ENCODE measurements at places on chromosomes 6 and 20.

- no peak for DNase-seq
Observed at GRCh38 chr6:52019092-52019491, 68.3 kb downstream of the PKHD1 start.

DNA sequence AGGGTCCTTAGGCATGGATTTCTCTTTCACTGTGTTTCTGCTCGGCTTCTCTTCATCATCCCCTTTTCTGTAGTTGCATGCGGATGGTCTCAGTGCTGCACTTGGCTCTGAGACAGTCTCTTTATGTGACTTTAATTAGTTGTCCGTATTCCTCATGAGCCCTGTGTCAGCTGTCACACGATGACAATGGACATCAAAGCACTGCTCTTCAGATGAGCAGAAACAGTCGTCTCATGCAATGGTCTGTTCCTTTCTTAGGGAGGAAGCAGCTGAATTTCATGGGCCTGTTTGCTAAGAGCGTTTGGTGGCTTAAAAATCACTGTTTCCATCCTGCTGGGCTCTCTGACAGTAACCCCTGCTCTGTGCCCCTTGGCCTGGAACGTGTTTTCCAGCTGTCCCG, 64.9 kb downstream of the SYTL3 start:
- no peak for DNase-seq

DNA sequence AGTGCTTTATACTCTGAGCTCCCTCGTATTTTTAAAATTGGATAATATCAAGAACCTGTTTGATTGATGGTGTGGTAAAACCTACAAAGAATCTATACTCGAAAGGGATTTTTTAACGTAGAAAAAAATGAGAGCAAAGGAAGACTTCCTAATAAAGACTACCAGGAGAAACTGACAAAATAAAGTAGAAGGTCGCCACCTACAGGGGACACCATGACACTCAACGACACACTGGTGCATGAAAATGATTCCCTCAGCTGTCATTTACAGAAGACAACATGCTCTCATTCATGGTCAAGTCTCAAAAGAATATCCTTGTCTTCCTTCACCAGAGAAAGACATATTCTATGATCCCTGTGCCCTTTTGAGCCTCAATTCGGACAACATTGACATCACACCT, 10.1 kb upstream of the NHSL1 start:
- peak; percentile 44 for DNase-seq

DNA sequence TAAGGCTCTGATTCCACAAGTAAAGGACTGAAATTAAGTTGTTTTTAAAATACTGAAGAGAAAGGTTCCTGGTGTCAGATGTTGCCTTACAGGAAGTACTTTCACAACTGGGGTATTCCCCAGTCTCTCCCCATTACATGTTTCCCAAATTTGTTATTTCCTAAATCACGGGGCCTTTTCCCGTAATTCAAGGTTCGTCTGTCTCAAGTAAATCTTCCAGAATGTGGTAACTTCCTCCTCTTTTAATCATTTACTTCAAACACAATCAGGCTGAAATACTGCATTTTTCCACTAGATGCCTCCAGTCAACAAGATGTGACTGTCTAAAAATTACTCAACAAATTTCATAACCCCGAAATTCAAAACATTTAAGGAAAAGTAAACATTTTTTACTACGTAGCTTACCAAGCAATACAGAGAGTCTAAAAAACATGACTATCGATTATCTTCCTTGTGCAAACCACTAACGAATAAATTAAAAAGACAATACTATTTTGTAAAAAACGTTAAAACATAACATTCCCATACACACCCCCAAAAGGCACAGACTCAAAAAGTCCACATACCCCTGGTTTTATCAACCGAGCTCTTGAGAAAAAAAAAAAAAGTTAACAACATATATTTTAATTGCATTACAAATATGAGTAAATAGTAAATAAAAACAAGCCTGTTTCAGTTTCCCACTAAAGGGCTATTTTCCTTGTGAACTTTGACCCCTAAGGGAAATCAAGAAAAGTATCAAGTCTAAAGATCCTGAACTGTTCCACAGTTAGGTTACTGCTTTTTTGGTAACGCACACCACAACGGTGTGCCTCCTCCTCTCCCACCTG, 1.7 kb downstream of the SOD2 start:
- DNase-seq = peak; percentile 79

DNA sequence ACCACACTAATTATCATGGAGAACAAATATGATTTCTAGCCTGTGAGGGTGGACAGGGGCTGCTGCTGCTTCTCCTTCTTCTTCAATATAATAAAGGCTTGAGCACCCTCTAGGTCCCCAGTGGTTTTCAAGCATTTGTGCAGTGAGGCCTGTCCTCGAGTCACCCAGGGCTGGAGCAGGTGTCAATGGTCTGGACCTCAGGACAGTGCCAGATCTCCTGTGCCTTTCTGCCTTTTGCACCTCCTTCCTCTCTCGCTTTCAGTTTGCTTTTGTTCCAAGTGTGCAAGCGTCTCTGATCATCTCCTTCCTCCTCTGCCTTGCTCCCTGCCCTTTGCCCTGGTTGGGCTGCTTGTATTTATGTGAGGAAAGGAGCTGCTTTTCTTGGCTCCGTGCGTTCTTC, 152.2 kb upstream of the SYNDIG1 start:
- DNase-seq = no peak

DNA sequence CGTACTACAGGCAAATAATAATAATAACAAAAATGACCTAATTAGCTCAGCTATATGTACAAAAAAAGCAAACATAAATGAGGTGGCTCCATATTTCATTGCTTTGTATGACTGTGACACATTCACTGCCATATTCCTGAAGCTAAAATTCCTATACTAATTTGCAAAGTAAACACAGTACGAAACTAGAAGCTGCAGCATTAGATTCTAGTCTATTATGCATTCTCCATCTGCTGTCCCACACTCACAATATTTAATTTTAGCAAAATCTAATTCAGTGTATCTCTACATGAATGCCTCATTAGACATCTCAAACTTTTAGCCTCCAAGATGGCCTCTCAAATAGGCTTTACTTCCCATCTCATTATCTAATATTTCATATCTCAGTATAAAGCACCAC, 55.1 kb downstream of the ATG5 start:
- DNase-seq = no peak

DNA sequence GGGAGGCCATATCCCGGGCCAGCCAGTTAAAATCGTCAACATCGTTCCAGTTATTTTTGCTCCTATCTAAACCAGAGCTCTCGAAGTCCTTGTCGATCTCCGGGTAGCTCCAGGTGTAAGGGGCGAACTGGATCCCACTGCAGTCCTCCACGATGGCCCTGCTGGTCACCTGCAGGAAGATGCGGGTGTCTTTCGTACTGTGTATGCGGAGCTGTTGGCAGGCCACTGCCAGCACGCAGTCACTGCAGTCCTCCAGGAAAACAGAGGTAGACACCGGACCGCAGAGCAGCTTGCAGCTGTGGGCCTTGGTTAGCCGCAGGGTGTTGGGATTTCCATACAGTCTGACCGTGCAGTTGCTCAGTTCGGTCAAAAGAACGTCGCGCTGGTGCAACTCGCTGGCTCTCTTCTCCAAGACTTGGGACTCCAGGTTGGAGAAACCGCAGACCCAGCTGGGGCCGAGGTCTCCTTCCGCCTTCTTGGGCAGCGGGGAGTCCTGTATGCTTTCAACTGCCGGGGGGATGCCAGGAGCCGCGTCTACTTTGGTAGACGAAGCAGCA, 742 bp downstream of the TBCC start:
- DNase-seq = no peak

DNA sequence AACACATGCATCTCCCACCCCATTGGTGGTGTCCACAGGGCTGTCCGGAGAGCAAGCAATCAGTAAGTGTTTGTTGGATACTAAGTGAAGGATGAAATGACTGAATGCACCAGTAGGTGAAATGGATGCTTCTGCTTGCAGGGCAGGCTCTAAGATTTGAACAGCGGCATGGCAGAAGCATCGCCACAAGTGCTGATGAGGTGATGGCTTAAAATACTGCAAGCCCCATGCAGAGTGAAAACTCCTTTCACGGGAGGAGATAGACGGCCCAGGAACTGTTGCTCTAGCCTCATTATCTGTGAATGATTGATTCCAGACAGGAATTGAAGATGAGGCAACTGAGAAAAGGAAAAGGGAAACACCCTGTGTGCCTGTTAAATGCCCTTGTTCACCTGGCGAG, 158.9 kb downstream of the LY86 start:
- DNase-seq = no peak

GRCh38 chr6:167345348-167345747, 20.5 kb downstream of the TTLL2 start:
- no peak for DNase-seq

- no peak for DNase-seq
Observed at GRCh38 chr20:4763261-4763660, 41.6 kb downstream of the PRND start.

- DNase-seq = no peak
Observed at GRCh38 chr6:167702241-167702827, 124.4 kb upstream of the AFDN start.

DNA sequence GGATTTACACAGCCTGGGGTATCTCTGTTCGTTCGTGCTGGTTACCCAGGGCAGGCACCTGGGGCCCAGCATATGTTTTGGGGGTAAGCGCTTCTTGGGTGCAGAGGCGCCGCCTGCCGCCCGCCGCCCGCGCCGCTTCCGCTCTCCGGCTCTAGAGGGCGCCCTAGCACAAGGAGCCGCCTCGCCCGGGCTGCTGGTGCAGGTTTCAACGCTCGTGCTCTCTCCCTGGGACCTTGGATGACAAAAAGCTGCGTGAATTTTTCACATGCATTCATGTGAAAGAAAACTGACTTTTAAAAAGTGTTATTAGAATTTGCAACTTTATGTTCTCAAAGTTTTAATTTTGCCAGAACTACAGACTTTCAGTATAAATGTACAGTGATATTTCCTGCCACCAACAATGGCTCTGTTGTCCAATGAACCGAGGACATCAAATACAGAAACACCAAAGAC, 32.5 kb downstream of the PRR18 start:
- peak; percentile 34 for DNase-seq

- DNase-seq = peak; percentile 6
Observed at GRCh38 chr6:157891544-157892362, 68.7 kb downstream of the SNX9 start.

GRCh38 chr6:142637624-142638351, 307.2 kb downstream of the HIVEP2 start:
- DNase-seq = no peak

DNA sequence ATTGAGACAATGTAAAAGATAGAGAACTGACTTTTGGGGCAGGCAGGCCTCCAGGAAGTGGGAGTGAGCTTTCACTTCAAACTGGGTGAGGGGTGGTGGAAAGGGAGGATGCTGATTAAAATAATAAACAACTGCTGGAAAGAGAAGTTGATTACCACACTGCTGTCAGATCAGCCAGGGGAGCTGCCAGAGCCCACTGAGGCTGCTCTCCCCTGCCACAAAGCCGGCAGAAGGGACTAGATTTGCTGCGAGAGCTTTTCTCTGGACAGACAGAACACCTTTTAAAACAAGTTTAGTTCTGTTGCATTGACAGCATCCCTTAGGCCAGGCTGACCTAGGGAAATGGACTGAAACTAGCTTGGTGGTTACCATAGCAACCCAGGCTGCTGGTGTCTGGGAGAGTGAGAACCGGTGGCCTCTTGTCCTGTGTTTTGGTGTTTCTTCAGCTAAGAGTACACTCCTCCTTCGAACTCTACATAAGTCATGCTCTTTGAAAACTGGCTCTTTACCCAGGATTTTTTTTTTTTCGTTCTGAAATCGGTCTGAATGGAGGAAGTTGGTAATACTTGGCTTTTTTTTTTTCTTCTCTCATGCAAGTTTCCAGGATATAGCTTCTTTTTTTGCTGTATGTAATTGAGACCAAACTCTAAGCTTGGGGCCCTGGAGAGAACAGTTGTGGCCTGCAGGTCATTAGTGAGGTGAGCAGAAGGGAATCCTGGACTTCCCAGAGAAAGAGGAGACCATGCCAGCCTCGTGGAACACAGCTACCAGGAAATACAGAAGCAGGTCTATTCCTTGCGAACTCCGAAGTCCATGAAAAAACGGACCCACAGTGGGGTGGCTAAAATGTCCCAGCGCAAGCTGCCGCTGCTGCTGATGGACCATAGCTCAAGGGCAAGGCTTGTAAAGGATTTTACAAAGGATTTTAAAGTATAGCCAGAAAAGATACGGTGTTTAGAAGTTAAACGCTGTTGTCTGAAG, 374.4 kb downstream of the UTRN start:
- DNase-seq = peak; percentile 30

GRCh38 chr6:142827991-142828390, 117.0 kb downstream of the HIVEP2 start:
- no peak for DNase-seq

- no peak for DNase-seq
Observed at GRCh38 chr20:5719861-5720403, 30.3 kb upstream of the SHLD1 start.

- peak; percentile 95 for DNase-seq
Observed at GRCh38 chr6:137892271-137892708, 25.2 kb downstream of the TNFAIP3 start.

- DNase-seq = peak; percentile 60
Observed at GRCh38 chr6:113591896-113592827, 265.0 kb upstream of the MARCKS start.

- DNase-seq = no peak
Observed at GRCh38 chr6:103784117-103784516, 1075.6 kb downstream of the HACE1 start.

GRCh38 chr6:75849329-75850025, 100.4 kb downstream of the MYO6 start:
- no peak for DNase-seq

DNA sequence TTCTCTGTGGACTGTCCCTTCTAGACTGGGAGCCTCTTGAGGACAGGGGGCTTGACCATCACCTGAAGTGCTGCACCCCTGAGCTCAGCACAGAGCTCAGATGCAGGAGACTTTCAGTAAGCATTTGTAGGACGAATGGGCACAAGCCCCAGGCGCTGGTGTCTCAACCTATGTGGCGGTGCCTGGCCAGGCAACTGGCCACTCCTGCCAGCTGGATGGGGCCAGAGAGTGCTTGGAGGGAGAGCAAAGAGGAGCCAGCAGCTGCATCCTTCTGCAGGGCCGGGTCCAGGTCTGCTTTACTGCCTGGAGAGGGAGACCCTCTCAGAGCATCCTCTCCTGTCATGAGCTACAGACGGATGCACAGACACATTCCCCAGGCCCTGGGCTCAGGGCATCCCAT, 4.5 kb downstream of the PHACTR3 start:
- no peak for DNase-seq

GRCh38 chr6:136701045-136701444, 91.2 kb downstream of the MAP3K5 start:
- DNase-seq = no peak

DNA sequence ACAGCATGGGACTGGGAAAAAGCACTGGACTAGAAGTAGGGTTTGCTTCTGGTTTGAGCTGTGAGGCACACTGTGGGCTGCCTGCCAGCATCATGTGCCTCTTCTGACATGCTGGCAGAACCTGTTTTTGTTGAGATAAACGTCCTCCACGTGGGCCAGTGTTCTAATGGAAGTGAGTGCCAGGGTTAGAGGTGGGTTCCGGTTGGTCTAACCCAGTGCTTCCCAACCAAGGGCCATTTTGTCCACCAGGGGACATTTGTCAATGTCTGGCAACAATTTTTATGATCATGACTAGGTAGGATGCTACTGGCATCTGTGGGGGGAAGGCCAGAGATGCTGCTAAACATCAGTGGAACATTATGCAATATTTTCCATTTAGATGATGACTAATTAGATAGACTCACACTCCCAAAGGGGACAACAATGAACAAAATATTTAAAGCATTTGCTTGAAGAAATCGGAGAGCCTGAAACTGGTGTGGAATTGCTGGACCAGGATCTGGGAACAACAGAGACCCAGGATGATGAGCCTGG, 7.8 kb upstream of the APMAP start:
- DNase-seq = peak; percentile 89

GRCh38 chr20:49999329-49999728, 16.5 kb downstream of the SNAI1 start:
- DNase-seq = no peak

- DNase-seq = no peak
Observed at GRCh38 chr20:50357783-50358161, 152.4 kb upstream of the PTPN1 start.

All from fibroblast of skin of abdomen (primary cell).